Stimulated activated CD4-positive, alpha-beta T cell treated with anti-CD3 and anti-CD28 coated beads, Interleukin-15, amount 100 ng/mL, for 24 hours (primary cell): ENCODE measurements at places on chromosomes 16 and 17.

- no peak for DNase-seq
Observed at GRCh38 chr16:85430523-85431421, 182.3 kb upstream of the GSE1 start.

DNA sequence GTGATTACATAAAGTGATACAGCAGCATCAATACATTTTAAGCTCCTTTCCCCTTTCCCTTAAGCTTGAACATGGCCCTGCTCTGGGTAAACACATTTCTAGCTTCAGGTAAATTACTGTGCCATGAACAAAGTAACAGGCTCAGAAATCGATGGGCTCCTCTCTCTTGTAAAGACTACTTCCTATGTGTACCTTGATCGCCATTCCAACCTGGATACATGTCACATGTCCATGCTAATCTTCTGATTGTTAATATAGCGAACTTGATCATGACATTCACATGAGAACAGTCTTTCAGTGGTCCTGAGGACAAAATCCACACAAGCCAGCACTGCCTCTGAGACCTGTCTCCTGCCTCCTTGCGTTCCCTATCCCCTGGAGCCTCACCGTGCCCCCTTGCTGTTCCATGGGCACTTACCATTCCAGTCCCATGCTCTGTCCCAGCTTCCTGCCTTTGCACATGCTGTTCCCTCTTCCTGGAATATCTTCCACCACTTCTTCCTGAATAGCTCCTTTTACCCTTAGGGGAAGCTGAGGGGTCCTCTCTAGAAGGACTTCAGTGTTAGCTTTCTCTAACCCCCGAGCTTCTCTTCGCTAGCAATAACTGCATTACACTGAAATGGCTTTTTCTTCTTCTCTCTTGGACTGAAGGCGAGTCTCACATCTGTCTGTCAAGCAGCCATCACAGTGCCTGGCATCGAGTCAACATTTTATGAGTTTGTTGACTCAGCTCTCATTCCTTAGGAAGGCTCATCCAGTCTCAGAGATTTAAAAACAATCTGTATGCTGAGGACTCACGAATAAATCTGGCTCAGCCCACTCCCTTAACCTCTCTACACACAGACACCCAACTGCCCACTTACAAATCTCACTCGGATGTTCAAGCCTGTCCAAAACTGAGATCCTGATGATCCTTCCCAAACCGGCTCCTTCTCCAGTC is 93.3 kb downstream of the ASIC2 start:
- DNase-seq: no peak

GRCh38 chr16:65547772-65548446 is 426.0 kb upstream of the CDH11 start:
- no peak for DNase-seq

- no peak for DNase-seq
Observed at GRCh38 chr16:22843856-22844255, 29.9 kb downstream of the HS3ST2 start.

GRCh38 chr17:57699751-57700219 is 45.3 kb downstream of the CCDC182 start:
- no peak for DNase-seq
